ENCODE measurements at places on chromosomes 4 and X.

DNA sequence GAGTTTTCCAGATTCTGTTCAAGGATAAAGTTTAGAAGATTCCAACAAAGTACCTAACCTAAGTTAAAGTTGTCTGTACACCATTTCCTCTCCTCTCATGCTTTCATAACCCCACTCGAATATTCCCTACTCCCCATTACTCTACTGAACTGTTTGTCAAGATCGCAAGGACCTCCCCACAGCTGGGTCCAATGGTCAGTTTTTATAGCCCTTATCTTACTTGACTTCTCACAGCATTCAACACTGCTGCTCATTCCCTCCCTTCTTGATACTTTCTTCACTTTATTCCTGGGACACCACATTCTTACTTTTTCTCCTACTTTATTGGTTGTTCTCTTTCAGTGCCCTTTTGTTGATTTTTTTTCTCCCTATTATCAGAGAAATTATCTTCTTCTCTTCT is 30.9 kb downstream of the QDPR start:
- DNase-seq = no peak

DNA sequence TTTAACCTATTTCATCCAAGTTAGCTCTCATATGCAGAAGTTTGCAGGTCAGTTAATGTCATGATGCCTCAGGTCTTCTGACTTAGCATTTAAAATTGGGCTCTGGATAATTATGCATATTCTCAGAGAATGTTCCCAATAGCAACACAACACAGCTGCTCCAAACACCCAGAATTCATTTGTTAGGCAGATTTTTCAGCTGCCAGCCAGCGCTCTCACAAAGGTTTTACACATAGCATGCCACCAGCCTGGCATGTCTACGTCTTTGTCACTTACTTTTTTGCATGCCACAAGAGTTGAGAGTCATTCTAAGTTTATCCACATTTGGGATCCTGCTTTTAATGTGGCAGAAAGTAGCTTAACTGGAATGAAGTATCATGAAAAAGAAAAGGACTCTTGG is 84.8 kb downstream of the LIMCH1 start:
- DNase-seq = no peak

- DNase-seq = no peak
Observed at GRCh38 chrX:130700629-130701028, 202.4 kb downstream of the ENOX2 start.

GRCh38 chrX:103517246-103517645 is 2.0 kb downstream of the RAB40A start:
- no peak for DNase-seq

- DNase-seq = peak; percentile 68
Observed at GRCh38 chr4:38782452-38783108, at the start of gene TLR10. TSS of gene TLR10 (minus strand) at chr4:38782990. CDS start at chr4:38775590, 7,400 bp downstream.

DNA sequence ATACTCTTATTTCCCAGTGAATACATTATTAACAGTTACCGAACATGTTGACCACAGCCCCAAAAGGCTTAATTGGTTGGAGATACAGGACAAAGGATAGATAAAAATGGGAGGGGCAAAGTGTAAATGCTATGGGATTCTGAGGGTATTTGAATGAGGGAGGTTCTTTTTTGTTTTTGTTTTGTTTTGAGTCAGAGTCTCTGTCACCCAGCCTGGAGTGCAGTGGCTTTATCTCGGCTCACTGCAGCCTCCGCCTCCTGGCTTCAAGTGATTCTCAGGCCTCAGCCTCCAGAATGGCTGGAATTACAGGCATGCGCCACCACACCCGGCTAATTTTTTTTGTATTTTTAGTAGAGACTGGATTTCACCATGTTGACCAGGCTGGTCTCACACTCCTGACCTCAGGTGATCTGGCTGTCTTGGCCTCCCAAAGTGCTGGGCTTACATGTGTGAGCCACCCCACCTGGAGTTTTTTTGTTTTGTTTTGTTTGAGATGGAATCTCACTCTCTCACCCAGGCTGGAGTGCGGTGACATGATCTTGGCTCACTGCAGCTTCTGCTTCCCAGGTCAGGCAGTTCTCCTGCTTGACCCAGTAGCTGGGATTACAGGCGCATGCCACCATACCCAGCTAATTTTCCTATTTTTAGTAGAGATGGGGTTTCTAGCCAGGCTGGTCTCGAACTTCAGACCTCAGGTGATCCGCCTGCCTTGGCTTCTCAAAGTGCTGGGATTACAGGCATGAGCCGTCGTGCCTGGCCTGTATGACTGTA is 9.0 kb downstream of the UBE2K start:
- no peak for DNase-seq

- DNase-seq = no peak
Observed at GRCh38 chr4:152660526-152660925, 19.3 kb downstream of the TMEM154 start.

DNA sequence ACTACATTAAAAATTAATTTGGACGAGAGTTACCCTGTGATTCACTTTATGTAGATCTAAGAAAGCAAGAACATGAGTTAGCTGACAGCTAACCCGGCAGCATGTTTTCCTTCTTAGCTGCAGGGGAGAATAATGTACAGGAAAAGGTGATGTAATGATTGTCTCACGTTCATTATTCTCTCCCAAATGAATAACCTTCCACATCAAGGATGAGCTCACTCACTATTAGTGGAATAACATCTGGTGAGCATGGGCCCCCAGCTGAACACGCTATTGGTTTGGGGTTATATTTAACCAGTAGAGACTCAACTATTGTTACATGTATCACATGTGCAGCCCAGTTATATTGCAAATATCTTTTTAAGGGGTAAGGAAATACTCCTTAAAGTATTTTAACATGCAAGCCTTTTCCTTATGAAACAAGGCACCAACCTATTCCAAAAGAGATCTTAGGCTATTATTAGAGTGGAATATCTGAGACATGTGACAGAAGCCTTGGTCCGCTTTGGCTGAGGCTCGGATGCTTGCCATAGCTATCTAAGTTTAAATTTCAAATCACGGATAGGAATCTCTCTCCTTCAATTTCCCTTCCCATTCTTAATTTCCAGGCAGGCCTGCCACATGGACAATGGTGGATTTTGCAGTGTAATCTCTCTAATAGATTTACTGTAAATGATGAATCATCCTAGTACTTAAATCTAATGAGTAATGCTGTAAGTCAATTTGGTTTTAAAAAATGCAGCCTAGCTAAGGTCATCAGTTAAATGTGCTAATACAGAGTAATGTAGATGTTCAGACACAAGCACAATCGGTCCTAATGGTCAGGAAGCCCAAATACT is 99.0 kb upstream of the OTUD4 start:
- DNase-seq = peak; percentile 50

Data from eye (tissue), 1 donor.